Tracheal epithelial cell (primary cell): ENCODE measurements at places on chromosomes 2 and 18. TPM values are rescaled to one million over a fixed set of nuclear protein-coding genes. Genes with fewer than 3 reads are reported as not detected.

The HMSD gene
- total RNA-seq = under 0.01 TPM in 1 of 2 replicates, not detected in the other

The FAM117B gene
- 2.7 and 6.8 TPM in 2 replicates for total RNA-seq

The CD207 gene
- not detected in 2 replicates for total RNA-seq

The INHBB gene
- 0.21 and 0.24 TPM in 2 replicates for total RNA-seq

The SOCS6 gene
- 37.9 and 43.9 TPM in 2 replicates for total RNA-seq
